Iris pigment epithelial cell (primary cell): ENCODE measurements at places on chromosomes 5 and 9.

- DNase-seq = peak; percentile 65
Measured at GRCh38 chr5:151805414-151806223, 33.9 kb downstream of the G3BP1 start.

- no peak for DNase-seq
Measured at GRCh38 chr5:14168793-14169262, 25.7 kb downstream of the TRIO start.

DNA sequence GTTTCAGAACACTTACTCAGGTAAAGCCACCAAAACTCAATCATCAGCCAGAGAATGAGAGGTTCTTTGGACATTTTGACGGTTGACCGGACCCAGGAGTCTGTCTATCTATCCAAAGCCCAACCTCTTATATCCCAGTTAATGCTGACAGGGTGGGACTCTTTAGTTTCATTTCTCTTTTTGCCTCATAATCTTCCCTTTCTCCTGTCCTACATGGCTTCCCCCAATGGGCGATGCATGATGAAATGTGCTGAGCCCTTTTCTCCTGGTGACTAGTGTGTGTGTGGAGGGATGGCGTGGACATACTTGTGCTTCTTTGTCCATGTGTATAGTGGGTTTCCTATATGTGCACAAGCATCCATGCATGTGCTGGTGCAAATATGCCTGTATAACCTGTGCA lies at the start of gene TIMD4:
Gene TIMD4, minus strand, starts transcription at position 102 of the 400 bp plus-strand sequence. Its CDS starts 28 bp downstream, at position 74.
- DNase-seq = no peak

DNA sequence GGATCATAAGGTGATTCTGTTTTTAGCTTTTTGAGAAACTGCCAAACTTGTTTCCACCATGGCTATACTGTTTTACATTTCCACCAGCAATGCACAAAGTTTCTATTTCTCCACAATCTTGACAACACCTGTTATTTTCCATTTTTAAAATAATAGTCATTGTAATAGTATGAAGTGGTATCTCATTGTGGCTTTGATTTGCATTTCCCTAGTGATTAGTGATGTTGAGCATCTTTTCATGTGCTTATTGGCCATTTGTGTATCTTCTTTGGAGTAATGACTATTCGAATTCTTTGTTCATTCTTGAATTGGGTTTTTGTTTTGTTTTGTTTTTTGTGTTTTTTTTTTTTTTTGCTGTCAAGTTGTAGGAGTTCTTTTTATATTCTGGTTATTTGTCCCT lies 4.9 kb downstream of the GARNL3 start:
- DNase-seq = no peak

DNA sequence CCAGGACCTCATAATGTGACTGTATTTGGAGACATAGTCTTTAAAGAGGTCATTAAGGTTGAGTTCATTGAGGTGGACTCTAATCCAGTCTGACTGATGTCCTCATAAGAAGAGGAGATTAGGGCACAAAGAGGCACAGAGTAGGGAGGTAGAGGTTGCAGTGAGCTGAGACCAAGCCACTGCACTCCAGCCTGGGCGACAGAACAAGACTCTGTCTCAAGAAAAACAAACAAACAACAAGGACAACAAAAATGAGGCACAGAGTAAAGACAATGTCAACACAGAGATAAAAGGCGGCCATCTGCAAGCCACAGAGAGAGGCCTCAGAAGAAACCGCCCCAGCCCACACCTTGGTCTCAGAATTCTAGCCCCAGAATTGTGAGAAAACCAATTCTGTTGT lies 17.0 kb upstream of the TDRD7 start:
- DNase-seq = no peak

GRCh38 chr5:150734579-150735384 lies 24.0 kb downstream of the DCTN4 start:
- no peak for DNase-seq
